ENCODE measurements at places on chromosomes 7 and 10.

- no peak for DNase-seq
Measured at GRCh38 chr10:51905032-51905431, 205.6 kb upstream of the CSTF2T start.

DNA sequence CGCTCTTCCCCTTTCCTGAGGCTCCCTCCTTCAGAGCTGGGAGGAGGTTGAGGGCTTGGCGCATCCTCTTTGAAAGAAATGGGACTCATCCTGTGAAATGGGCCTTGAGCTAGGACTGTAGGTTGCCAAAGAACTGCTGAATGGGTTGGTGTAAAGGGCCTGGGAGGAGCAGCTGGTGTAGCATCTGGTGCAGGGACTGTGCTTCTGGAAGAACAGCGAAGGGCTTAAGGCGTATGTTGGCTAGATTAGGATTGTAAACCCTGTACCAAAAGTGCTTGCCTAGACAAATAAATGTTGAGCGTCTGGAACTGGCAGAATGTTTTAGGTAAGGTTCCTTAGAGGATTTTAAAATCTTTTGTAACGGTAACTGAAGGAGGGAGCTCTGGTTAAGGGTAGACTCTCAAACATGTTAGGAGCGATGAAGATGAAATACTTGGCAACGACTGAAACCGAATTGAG lies 563 bp downstream of the STAM start:
- DNase-seq: no peak

GRCh38 chr7:104979167-104979841 lies 34.7 kb upstream of the KMT2E start:
- DNase-seq: no peak

- no peak for DNase-seq
Measured at GRCh38 chr7:105897999-105898398, 21.6 kb upstream of the ATXN7L1 start.

GRCh38 chr7:147071536-147071935 lies 954.9 kb downstream of the CNTNAP2 start:
- no peak for DNase-seq

DNA sequence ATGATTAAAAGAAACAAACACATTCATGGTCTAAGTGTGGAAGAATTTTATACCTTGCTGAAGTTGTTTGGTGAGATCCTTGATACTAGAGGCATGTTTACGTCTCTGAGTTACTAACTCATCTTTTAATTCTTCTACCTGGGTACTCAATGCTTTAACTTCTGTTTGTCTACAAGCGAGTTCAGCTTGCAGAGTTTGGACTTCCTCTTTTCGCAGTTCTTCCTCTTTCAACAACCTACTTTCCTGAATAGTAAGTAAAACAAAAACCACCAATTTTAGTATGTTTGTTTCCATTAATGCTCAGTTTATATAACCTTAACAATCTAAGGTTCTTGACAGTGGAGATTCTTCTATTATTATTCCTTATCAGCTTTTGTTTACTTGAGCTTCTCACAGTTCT lies 42.9 kb downstream of the CCDC186 start:
- DNase-seq: peak; percentile 6

DNA sequence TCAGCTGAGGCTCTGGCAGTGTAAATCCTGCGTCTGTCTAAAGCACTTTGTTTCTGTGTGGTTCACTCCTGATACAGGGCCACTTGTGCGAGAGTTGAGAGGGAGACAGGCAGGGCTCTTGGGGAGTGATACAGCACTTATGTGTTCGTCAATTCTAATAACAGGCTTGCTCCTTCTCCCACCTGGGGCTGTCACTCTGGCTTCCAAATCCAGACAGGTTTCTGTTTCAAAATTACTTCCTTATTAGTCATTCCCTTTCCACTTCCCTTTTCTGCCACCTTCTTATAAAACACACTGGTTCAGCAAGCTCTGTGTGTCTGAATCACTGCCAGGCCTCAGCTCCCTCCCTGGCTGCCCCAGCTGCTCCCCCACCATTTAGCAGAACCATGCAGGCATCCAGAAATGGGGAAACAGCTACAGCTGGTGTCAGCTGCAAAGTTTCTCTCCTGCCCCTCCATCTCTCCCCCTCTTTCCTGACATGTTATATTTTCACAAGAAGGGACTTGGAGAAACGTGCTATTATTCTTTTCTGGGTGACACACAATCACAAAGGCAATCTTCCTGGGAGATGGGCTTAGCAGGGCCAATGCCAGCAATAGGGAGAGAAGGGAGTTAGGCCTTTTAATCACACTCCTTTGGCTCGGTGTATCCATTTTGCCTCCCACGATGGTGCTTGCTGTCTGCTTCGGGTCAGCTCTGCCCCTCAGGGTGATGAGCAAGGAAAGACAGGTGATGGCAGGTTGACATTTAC lies 58.4 kb upstream of the ZNRF2 start:
- no peak for DNase-seq

DNA sequence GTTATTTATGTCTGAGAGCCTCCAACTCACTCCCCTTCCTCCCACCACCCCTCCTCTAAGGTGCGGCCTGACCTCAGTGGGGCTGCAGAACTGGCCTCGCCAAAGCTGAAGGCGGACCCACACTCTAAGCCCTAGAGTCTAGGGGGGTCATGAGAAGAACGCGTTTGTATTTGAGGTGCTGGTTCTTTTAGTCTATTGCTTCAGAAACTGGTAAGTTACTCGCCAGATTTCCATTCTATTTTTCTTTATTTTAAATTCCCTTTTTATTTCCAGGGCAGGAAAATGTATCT lies 357.5 kb downstream of the DNAJB6 start:
- DNase-seq: no peak
